Activated naive CD8-positive, alpha-beta T cell treated with anti-CD3 and anti-CD28 coated beads, Interleukin-2, amount 10 ng/mL, durations not matched to agents 7 days and 5 days (primary cell): ENCODE measurements at places on chromosomes 4 and X.
A peak's percentile ranks its signal among the peaks of the same experiment; 100 is the strongest.

- no peak for DNase-seq
Observed at GRCh38 chrX:40188573-40189417, 91.0 kb upstream of the BCOR start.

GRCh38 chrX:140057001-140057411 is 91.7 kb upstream of the CXorf66 start:
- DNase-seq = peak; percentile 46

DNA sequence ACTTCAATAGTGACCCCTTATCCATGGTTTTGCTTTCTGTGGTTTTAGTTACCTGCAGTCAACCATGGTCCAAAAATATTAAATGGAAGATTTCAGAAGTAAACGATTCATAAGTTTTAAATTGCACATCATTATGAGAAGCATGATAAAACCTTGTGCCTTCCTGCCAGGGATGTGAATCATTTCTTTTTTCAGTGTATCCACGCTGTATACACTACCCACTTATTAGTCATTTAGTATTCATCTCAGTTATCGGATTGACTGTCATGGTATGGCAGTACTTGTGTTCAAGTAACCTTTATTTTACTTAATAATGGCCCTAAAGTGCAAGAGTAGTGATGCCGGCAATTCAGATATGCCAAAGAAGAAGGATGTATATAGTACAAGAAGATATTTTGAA is 37.7 kb upstream of the TASL start:
- DNase-seq = no peak

- DNase-seq = no peak
Observed at GRCh38 chr4:122003335-122003734, 51.5 kb upstream of the TRPC3 start.
